ENCODE measurements at places on chromosomes 3 and 15. TPM values are rescaled to one million over a fixed set of nuclear protein-coding genes. Genes with fewer than 3 reads are reported as not detected.

The ACKR2 gene
- 1.00 TPM for total RNA-seq

The WDR76 gene
- 86.1 TPM for total RNA-seq

The PCOLCE2 gene
- total RNA-seq, result not detected

The HCLS1 gene
- 340 TPM for total RNA-seq

The PDZRN3 gene
- not detected for total RNA-seq

The FYCO1 gene
- total RNA-seq, result 15.7 TPM

The MYO5C gene
- 1.2 TPM for total RNA-seq

The ISLR gene
- total RNA-seq, result not detected

The CPEB1 gene
- total RNA-seq, result not detected

The FGD5 gene
- not detected for total RNA-seq

The P2RY1 gene
- 1.7 TPM for total RNA-seq

The MYZAP gene
- total RNA-seq, result 0.14 TPM

The KAT2B gene
- 72.9 TPM for total RNA-seq

The SLC35G2 gene
- total RNA-seq, result 0.34 TPM

The ITIH3 gene
- total RNA-seq, result not detected

The CLSTN2 gene
- not detected for total RNA-seq

The LRTM1 gene
- total RNA-seq, result not detected

The CTXN2 gene
- 0.05 TPM for total RNA-seq

The GOLGA8J gene
- total RNA-seq, result not detected

The ATP2B2 gene
- total RNA-seq, result not detected

The RMDN3 gene
- total RNA-seq, result 37.9 TPM

The LRRC28 gene
- total RNA-seq, result 22.4 TPM

The ADAMTS7 gene
- total RNA-seq, result 2.3 TPM

The AADACL2 gene
- not detected for total RNA-seq

The SPATA12 gene
- total RNA-seq, result not detected

The TGM5 gene
- 0.09 TPM for total RNA-seq

The GCHFR gene
- 41.4 TPM for total RNA-seq
